T-helper 2 cell treated with Interferon-gamma antibody and Interleukin-4, amounts not matched to agents 5 μg/mL and 100 μg/mL, for 36 hours (primary cell): ENCODE measurements at places on chromosomes 3 and 15.
A peak's percentile ranks its signal among the peaks of the same experiment; 100 is the strongest.

DNA sequence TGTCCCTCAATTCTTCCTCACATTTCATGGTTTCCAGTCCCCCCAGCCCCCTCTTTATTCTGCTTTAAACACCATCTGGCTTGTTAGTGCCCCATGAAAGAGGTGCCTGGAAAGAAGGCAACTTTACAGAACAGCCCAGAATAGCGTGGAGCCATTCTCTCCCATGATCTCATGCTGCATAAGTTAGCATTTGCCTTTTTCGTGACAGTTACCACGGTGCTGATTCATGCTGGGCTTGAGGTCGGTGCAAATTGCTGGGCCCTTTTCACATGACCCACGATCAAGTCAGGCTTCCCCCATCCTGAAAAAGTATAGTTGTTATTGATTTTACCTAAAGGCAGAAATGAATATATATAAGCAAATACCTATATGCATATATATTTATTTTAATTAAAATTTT lies 29.6 kb downstream of the SQOR start:
- no peak for DNase-seq

DNA sequence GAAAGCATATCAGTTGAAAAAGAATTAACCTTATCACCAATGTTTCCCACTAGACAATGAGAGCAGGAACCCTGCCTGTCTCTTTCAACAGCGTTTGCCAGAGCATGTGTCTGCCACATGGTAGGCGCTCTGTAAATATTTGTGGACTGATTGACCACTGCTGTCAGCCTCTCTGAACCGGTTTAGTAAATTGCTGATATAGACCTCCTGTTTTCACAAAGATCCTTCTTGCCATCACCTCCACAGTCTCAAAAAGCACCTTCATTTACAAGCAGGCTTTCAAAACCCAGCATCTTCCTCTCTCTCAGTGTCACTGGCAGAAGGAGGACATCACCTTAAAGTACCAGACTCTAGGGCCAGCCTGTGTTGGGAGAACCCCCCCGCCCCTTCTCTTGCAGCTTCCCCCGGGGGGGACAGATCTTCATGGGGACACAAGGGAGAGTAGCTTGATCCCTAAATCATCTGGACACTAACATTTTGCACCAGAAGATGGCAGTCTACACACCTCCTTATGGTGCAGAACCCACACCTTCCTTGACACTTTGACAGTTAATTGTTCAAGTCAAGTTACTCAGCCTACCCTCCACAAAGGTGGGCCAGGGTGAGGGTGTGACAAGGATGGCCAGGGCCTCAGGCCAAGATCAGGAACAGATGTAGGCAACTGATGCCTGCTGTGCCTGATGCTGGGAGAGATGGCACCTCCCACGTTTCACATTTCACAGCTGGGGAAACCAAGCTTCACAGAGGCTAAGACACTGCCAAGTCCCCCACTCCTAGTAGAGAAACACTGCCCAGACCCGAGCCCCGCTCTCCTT lies 37.8 kb upstream of the USP3 start:
- peak; percentile 51 for DNase-seq

DNA sequence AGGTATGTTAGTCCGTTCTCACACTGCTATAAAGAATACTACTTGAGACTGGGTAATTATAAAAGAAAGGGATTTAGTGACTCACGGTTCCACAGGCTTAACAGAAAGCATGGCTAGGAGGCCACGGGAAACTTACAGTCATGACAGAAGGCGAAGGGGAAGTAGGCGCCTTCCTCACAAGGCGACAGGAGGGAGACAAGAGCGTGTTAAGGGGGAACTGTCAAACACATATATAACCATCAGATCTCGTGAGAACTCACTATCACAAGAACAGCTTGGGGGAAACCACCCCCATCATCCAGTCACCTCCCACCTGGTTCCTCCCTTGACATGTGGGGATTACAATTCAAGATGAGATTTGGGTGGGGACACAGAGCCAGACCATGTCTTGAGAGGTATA lies 30.4 kb downstream of the SPRED1 start:
- no peak for DNase-seq

DNA sequence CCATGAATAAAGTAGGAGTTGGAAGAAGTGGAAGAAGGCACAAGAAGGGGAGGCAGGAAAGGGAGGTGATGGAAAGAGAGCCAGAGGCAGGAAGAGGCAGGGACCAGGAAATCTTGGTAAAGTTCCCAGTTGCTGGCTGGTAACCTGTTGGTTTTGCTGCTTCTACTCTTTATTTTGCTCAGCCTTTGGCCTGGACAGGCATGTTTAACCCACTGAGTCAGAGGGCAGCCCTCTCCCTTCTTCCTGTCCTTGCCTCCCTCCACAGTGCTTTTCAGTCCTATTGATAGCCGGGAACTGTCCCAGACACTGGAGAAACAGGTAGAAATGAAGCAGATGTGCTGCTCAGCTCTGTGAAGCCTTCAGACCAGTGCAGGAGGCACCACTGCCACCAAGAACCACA lies 43.4 kb upstream of the APEH start:
- no peak for DNase-seq

GRCh38 chr15:68815598-68815997 lies 5.1 kb downstream of the ANP32A start:
- DNase-seq: no peak

DNA sequence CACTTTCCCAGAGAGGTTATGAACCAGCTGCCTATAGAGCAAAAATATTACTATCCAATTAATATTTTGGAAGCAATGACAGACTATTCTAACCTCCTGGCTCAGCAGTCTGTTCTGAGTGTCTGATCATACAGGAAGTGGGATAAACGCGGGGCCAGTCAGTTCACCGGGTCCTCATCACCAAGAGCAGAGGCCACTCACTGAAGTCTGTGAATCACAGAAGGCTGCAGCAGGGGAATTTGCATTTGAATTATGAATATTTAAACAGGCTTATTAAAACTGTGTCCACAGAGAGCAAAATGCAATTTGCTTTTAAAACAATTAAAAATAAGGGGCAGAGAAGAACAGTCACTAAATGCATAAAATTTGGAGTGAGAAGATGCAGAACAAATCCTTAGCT lies 305.2 kb downstream of the MCTP2 start:
- no peak for DNase-seq

DNA sequence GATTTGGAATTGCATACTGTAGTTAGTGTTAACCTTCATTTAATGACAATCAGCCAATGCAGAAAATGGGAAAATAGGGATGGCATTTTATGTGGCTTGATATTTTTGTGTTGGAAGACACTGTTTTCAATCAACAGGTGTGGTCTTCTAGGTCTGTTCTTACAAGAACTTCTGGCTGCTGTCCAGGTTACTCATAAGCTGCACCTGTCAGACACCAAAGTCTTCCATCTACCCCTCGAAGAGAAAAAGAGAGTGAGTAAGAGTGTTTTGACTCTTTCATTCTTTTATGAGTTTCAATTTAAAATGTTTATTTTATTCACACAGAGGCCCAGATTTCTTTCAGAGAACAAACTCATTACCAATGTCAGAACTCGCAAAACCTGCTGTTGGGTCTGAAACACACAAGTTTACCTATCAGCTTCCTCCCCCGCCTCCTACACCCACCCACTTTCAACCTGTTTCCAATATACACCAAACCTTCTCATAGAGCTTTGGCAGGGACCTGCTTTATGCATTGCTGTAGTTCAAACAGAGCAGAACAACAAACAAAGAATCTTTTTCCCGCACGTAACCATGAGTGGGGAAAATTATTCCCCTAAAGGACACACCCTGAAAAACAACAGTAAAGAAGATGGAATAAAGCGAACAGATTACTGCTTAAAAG lies 767.7 kb upstream of the ALCAM start:
- DNase-seq: no peak

- no peak for DNase-seq
These were observed 27.0 kb downstream of the SLC41A3 start for GRCh38 chr3:126056681-126057500.

- DNase-seq: no peak
These were observed 24.1 kb downstream of the GYG1 start for GRCh38 chr3:149015393-149015792.

DNA sequence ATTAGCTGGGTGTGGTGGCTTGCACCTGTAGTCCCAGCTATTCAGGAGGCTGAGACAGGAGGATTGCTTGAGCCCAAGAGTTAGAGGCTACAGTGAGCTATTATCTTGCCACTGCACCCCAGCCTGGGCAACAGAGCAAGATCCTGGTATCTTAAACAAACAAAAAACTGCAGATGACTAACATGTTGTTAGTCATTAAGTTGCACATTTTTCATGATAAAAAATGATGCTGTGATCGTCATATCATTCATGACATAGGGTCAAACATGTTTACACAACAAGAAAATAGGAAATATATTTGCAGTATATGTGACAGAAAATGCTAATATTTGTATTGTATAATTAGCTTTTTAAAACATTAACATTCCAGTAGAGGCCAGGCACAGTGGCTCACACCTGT lies 20.2 kb upstream of the DAPK2 start:
- no peak for DNase-seq

GRCh38 chr3:49790626-49791411 lies 4.5 kb upstream of the IP6K1 start:
- no peak for DNase-seq

- DNase-seq: no peak
These were observed 8.5 kb downstream of the POC1A start for GRCh38 chr3:52145736-52146110.
